Activated CD4-positive, alpha-beta T cell treated with anti-CD3 and anti-CD28 coated beads, Interleukin-2, amount 10 ng/mL, durations not matched to agents 24 days and 14 days (primary cell): ENCODE measurements at places on chromosomes 3 and 15. TPM values are rescaled to one million over a fixed set of nuclear protein-coding genes. Genes with fewer than 3 reads are reported as not detected.

The NTRK3 gene
- 0.37 and 1.6 TPM in 2 replicates for total RNA-seq

GRCh38 chr3:104988496-104988895 lies 378.2 kb upstream of the ALCAM start:
- no peak for DNase-seq
- H3K36me3 ChIP-seq, result no peaks in the 10 kb centered on the region
- H3K27ac ChIP-seq, result no peak overlapping the region
- H3K4me3 ChIP-seq, result no peak overlapping the region

DNA sequence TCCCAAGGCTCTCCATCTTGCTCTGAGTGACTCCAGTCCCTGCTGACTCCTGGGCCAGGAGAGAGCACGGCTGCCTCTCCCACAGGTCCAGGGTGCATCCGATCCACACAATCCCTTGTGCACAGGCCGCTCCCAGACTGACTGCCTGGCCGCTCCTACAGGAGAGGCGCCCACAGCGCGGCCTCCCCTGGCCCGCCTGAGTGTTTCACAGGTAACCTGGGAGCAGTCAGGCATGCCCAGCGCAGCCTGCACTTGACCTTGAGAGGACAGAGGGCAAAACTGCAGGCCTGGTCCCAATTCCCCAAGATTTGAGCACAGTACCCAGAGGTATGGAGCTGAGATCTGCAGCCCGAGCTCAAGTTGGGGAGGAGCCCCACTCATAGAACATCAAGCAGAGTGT lies 490.2 kb downstream of the CNTN6 start:
- H3K36me3 ChIP-seq, result no peaks in the 10 kb centered on the region
- H3K4me3 ChIP-seq, result no peak overlapping the region
- no peaks in the 10 kb centered on the region for H3K4me1 ChIP-seq
- no peaks in the 10 kb centered on the region for H3K27me3 ChIP-seq
- DNase-seq, result no peak

DNA sequence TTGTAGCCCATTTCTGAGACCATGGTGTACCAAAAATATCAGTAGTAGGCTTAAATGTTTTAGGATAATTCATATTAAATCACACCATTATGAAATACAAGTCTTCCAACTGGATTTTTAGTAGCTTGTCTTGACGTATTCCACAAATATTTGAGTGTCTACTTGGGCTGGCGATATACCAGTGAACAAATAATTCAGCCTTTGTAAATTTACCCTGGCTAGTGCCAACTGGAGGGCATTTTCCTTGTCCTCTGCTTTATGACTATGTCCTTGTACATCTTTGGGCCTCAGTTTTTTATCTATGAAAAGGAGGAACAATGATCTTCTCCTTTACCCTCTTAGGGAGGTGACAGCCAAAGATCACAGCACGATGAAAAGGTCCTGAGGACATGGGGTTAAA lies 114.8 kb downstream of the FRMD4B start:
- H3K4me1 ChIP-seq, result peaks cover 1% of the 10 kb centered on the region
- no peaks in the 10 kb centered on the region for H3K36me3 ChIP-seq
- H3K4me3 ChIP-seq, result no peak overlapping the region
- DNase-seq, result no peak
- no peak overlapping the region for H3K27ac ChIP-seq

The ALDH1A3 gene
- not detected in 2 replicates for total RNA-seq

- no peaks in the 10 kb centered on the region for H3K36me3 ChIP-seq
- no peak overlapping the region for H3K27ac ChIP-seq
- peaks cover 3% of the 10 kb centered on the region for H3K27me3 ChIP-seq
- no peak overlapping the region for H3K4me3 ChIP-seq
- no peak for DNase-seq
These were observed 22.5 kb downstream of the GASK1A start for GRCh38 chr3:43001556-43002121.

DNA sequence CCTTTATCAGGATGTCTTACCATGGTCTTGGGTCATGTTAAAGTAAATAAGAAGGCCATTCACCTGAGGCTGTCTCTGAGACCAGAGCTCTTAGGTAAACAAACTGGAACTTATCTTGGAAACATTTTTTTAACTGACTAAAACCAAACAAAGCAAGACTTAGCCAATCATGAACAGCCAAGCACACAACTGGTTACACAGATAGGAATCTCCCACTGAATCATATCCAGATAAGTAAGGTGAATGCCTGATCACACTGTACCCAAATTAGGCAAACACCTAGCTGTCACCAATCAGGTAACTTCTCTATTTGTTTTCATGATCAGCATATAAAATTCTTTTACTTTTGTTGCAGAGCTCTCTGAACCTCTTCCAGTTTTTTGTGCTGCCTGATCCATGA lies 205.4 kb downstream of the CNTN3 start:
- H3K4me3 ChIP-seq, result no peak overlapping the region
- no peak for DNase-seq
- no peaks in the 10 kb centered on the region for H3K36me3 ChIP-seq
- no peaks in the 10 kb centered on the region for H3K4me1 ChIP-seq
- no peaks in the 10 kb centered on the region for H3K27me3 ChIP-seq

The NOX5 gene
- not detected in 2 replicates for total RNA-seq
